T-cell (primary cell): ENCODE measurements at places on chromosomes 16 and 17.

- DNase-seq: no peak
These were observed 90.9 kb downstream of the SDK2 start for GRCh38 chr17:73553311-73553710.

DNA sequence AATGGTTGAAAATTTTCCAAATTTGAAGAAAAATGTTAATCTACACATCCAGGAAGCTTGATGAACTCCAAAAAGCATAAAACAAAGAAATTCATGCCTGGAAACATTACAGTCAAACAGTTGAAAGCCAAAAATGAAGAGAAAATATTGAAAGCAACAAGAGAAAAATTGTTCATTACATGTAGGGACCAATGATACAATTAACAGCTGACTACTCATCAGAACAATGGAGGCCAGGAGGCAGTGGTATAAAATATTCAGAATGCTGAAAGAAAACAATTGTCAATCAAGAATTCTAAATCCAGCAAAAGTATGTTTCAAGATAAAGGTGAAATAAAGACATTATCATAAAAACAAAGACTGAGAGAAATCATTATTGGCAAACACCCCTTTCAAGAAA lies 21.6 kb downstream of the RCVRN start:
- no peak for DNase-seq

DNA sequence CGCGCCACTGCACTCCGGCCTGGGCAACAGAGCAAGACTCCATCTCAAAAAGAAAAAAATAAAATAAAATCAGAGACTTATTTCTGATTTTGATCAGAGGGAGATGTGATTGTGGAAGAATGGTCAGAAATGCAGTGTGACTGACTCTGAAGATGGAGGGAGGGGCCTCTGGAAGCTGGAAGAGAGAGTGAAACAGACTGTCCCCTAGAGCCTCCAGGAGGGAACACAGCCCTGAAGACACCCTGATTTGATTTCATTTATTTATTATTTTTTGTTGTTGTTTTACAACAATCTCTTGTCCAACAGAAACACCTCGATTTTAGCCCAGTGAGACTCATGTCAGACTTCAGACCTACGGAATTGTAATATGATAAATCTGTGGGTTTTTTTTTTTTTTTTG lies 26.1 kb downstream of the BCL7C start:
- DNase-seq: no peak

GRCh38 chr17:49290690-49291359 lies 60.2 kb upstream of the PHOSPHO1 start:
- DNase-seq: no peak

- no peak for DNase-seq
These were observed 99.5 kb downstream of the FTO start for GRCh38 chr16:53803451-53803850.

- DNase-seq: no peak
These were observed 67.9 kb downstream of the ZZEF1 start for GRCh38 chr17:4074831-4075495.

GRCh38 chr17:78130090-78130436 lies 508 bp upstream of the TMC8 start:
- DNase-seq: no peak

GRCh38 chr17:58059141-58059540 lies 24.1 kb upstream of the DYNLL2 start:
- DNase-seq: no peak

GRCh38 chr17:81867170-81867990 lies 3.8 kb downstream of the ARHGDIA start:
- DNase-seq: no peak

- DNase-seq: no peak
These were observed 1.5 kb downstream of the PLA2G15 start for GRCh38 chr16:68246666-68247065.

DNA sequence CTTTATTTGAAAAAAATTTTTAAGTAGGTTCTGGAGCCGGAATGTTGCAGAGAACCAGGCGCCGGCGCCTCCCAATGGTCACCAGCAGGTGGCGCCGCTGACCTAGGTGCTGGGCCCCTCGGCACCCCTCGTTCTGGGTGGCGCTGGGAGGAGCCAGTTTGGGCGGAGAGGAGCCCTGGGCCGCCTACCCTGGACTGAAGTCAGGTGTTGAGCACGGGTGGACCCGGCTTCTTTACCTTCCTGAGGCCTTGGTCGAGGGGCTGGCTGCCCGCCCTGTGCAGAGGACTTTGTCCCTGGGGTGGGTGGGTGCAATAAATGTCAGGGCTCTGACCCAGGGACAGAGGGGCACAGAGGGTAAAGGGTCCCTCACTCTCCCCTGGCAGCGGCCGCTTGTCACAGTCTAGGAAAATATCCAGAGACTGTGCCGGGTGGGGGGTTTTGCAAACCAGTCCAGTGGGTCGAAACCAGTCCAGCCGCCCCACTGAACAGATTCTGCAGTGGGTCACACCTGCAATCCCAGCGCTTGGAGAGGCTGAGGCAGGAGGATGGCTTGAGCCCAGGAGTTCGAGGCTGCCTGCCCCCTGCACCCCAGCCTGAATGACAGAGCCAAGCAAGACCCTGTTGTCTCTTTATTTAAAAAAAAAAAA lies 30.1 kb upstream of the TNFRSF13B start:
- peak; percentile 62 for DNase-seq

DNA sequence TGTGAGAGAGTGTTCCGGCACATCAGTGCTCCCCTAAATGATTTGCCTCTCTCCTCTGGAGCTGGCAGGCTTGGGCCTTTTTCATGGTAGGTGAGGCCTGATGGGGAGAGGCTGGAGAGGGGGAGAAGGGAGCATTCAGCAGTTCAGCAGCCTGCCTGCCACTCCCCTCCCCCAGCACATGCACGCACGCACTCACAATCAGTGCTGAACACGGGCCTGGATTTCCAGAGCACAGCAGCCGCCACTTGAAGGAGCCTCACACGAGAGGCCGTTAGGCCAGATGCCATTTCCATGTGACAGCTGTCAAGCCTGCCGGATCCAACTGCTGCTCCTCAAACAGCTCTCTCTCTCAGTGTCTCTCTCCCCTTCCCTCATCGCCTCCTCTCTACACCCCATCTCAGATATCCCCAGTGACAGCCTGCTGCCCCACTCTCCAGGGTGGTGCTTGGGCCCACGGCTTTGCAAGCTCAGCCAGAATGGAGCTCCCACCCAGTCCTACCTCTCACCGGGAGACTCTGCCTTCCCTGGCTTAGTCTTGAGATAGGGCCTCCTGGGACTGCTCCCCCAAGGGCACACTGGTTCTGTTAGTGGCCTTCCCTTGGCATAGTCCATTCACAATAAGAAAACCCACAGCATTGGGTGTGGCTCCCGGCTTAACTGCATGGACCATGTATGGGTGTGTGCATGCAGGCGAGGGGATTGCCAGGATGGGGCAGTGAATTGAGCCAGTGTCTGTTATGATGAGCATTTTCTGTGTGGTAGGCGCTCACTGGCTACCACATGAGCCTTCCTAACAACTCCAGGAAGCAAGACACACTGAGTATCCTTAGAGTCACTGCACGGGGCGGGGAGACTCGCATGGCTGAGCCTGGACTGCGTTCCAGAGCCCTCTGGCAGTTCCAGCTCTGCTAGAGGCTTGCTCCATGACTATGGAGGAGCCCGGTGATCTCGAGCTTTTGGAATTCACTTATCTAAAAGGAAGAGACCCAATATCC lies 226.2 kb downstream of the CCDC182 start:
- DNase-seq: no peak

GRCh38 chr16:85041219-85042166 lies 13.9 kb downstream of the KIAA0513 start:
- no peak for DNase-seq

DNA sequence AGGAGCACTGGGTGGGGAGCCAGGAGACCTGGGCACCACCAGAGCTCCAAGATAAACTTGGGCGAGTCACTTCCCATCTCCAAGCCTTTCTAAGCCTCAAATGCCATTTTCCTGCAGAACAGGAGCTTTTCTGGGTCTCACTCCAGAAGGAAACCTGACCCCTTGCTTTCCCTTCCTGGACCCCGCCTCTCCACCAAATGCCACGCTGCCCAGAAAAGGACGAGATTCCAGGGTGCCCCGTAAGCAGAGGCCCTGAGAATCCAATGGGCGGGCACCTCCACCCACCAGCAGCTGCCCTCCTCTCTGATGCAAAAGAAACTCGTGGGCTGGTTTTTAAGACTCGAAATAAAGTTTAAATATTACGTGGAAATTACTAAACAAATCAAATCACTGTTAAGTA lies 31.3 kb downstream of the ZNF423 start:
- no peak for DNase-seq

- no peak for DNase-seq
These were observed 74.1 kb downstream of the NT5M start for GRCh38 chr17:17377071-17377967.

GRCh38 chr16:72840631-72841381 lies 207.1 kb downstream of the ZFHX3 start:
- no peak for DNase-seq

DNA sequence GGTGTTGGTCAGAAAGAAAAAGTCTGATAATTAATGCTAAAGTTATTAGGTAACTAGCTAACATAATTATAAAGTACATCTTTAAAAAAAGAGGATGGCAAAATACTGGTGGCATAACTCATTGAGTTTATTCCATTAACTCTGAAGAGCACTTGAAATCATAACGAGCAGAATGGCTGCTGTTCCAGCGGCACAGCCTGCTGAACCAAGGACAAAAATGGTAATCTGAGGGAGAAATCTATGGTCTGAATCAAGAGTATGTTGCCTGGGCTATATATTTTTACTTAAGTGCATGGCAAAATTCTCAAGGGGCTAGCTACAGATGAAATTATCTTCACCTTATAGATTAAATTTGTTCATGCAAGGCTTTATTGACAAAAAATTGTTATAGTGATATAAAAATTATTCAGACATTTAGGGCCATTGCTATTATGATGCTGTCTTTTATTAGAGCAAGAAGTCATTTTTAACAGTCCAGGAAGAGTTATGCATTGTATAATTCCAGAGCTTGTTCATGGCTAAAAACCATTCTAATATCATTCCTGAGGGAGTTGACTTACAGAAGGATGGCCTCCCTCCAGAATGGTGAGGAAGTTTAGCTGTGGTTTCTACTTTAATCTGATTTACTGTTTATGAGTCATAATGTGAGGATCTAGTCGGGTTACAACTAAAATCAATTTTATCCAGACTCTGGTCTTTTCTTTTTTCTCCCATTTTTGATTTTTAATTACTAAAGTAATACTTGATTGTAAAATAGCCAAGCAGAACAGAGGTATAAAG lies 41.4 kb upstream of the ANKFN1 start:
- no peak for DNase-seq

DNA sequence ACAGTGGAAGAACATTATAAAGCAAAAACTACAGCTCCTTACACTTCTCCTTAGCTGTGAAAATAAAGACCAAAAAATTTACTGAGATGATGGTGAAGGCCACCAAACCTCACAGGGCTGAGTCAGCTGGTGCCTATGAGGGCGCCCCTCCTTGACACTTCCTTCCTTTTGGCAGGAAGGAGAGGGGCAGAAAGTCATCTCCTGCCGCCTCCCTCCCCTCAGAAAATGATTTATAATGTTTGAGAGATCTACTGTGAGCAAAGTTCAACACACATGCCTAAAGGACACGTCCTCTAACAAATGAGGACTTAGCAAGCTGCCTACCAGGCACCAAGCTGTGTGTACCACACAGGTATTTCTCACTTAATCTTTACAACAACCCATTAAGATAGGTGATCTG lies 245.7 kb downstream of the PRKCA start:
- DNase-seq: peak; percentile 14

DNA sequence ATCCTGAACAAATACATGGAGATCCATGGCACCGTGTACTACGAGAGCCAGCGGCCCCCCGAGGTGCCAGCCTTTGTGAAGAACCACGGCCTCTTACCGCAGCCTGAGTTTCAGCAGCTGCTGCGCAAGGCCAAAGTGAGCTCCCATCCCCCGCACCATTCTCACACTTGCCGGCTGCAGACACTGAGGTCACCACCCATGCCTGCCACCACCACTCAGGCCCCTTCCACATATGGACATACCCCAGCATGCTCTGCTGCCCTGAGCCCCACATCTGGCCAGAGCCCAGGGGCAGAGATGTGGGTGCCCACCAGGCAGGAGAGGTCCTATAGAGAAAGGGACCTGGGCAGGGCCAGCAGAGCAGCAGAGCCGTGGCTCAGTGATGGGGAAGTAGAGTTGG lies 69.8 kb downstream of the MGAT5B start:
- DNase-seq: no peak

- DNase-seq: no peak
These were observed 40.5 kb downstream of the LCMT1 start for GRCh38 chr16:25151996-25152395.

DNA sequence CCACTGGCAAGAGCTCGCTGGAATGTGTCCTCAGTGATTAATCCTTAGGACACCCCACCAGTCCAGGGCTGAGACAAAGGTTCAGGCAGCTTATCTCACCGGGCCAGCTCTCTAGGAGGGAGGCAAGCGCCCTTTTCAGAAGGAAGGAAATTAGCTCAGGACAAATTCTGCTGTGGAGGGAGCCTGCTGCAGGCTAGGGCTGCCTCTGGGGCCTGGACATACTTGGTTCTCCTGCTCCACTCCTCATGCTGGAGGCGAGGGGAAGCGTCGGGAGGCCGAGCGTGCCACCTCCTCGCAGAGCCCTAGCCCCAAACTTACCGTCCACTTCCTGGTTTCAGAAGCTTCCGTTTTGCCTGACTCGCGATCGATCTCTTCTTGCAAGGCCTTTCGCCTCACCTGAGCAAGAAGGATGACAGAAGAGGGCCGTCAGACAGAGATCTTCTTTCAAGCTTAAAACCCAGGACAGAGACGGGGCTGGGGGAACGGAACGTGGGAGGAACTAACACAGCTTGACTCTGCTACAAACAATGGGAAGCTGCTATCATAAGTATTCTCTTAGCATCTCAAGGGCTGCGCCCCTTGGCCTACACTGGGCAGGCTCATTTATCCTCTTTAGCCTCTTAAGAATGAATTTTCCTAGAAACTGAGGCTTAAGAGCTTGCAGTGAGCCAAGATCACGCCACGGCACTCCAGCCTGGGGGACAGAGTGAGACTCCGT lies 7.7 kb downstream of the KNOP1 start:
- no peak for DNase-seq

- no peak for DNase-seq
These were observed 5.0 kb upstream of the CCL8 start for GRCh38 chr17:34314279-34314678.

DNA sequence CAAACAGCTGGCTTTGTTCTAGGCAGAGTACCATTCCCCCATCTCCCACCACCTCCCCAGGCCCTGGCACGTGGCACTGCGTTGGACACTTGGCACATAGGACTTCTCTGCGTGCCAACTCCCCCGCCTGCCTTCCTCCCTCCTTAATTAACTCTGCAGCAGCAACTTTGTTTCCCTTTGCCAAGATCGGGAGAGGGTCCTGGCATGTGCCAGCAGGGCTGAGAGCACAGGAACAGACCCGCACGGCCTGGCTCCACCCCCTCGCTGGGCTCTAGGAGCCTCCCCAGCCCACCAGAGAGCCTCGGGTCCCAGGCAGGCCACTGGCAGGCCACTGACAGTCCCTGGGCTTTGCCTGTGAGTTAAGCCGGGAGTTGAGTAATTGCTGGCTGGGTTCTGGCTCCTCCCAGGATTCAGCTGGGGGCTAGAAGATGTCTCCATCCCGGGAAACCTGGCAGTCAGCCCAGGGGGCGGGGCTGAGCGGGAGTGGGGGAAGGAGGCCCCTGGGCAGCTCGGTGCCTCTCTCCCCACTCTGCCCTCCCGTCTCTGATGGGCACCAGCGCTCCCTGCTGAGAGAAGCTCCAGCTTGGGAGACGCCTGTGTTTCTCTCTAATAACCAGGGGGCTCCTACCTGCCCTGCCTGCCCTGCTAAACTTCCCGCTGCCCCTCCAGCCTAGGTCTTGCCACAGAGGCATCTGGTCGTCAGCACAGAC lies 224.0 kb upstream of the TNRC6C start:
- DNase-seq: no peak

GRCh38 chr16:24046442-24046841 lies 209.7 kb upstream of the CACNG3 start:
- no peak for DNase-seq

- no peak for DNase-seq
These were observed 24.9 kb downstream of the RARA start for GRCh38 chr17:40333781-40334448.
